HFFc6 (cell line): ENCODE measurements at places on chromosomes 2 and 18. TPM values are rescaled to one million over a fixed set of nuclear protein-coding genes. Genes with fewer than 3 reads are reported as not detected.
A peak's percentile ranks its signal among the peaks of the same experiment; 100 is the strongest.

- peaks cover 5% of the 10 kb centered on the region; the same call in 1 of the 2 replicates for H3K27me3 ChIP-seq
- H3K36me3 ChIP-seq, result no peaks in the 10 kb centered on the region
- no peak overlapping the region for H3K4me3 ChIP-seq
- H3K27ac ChIP-seq, result no peak overlapping the region
- H3K4me1 ChIP-seq, result no peaks in the 10 kb centered on the region; the same call in 1 of the 2 replicates
Observed at GRCh38 chr18:61748004-61748403, 144.8 kb downstream of the RNF152 start.

DNA sequence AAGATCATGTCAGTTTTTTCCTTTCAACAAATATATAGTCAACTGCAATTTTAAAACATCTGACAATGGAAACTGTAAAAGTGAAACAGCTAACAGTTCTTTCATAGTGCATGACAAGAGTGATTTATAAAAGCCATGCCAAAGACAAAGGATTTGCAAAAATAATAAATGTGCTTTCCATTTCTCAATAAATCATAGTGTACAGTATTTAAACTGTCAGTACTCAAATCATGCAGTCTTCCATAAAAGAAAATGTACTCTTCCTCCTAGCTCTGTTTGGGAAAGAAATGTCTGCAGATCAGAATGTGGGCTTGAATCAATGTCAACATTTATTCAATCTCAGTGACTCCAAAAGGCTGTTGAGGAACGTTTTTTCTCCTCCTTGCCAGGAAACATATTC is 131.7 kb upstream of the PDE1A start:
- H3K27me3 ChIP-seq, result no peaks in the 10 kb centered on the region; the same call in 1 of the 2 replicates
- H3K4me1 ChIP-seq, result peaks cover 16% of the 10 kb centered on the region
- H3K4me3 ChIP-seq, result no peak overlapping the region
- H3K27ac ChIP-seq, result no peak overlapping the region
- H3K36me3 ChIP-seq, result peaks cover 11% of the 10 kb centered on the region
- DNase-seq, result no peak

DNA sequence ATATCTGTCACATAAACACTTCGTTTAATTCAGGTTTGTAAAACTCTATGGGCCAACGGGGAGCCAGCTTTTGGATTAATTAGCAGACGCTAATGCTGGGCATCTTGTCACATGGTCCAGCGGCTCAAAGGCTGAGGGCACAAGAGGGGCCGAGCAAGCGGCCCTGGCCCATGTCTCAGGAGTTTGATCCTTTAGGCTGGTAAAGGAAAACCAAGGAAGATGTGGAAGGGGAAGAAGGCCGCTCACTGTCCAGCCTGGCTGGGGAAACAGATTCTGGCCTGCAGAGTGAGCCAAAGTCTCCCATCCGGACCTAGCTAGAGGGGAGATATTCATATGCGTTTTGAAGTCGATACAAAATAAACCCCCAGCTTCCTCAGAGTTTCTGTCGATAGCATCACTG is 248.6 kb upstream of the SIX2 start:
- no peak for DNase-seq
- H3K4me1 ChIP-seq, result peaks cover under 1% of the 10 kb centered on the region; the same call in 1 of the 2 replicates
- H3K27me3 ChIP-seq, result peaks cover 58% of the 10 kb centered on the region
- H3K27ac ChIP-seq, result no peak overlapping the region
- H3K4me3 ChIP-seq, result no peak overlapping the region

DNA sequence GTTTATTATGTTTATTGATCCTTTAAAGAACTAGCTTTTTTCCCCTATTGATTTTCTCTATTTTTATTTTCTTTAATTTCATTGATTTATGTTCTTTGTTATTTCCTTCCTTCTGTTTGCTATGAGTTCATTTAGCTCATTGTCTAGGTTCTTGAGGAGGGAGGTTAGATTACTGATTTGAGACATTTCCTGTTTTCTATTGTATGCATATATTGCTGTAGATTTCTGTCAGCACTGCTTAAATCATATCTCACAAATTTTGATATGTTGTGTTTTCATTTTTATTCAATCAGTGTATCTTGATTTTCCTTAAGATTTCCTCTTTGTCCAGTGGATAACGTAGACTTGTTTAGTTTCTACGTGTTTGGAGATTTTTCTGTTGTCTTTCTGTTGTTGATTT is 43.4 kb downstream of the PTPN4 start:
- peaks cover 14% of the 10 kb centered on the region for H3K4me1 ChIP-seq
- peaks cover 31% of the 10 kb centered on the region for H3K36me3 ChIP-seq
- no peaks in the 10 kb centered on the region; the same call in 1 of the 2 replicates for H3K27me3 ChIP-seq
- H3K4me3 ChIP-seq, result no peak overlapping the region
- H3K27ac ChIP-seq, result no peak overlapping the region

DNA sequence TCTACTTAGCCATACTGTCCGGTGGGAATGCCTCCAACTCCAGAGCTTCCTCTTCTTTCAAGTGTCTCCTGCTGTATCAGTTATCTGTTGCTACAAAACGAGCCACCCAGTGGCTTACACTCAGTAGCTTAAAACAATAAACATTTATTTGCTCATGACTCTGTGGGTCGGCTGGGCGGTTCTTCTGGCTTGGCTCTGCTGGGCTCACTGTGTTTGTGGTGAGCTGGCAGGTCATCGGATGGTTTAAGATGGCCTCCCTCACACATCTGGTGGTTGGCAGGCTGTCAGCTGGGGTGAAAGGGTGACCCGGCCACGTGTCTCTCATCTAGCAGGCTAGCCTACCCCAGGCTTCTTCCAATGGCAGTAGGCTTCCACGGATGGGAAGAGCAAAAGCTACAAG is 122.4 kb upstream of the SLC1A4 start:
- H3K27ac ChIP-seq, result peak overlapping the region; percentile 62
- no peaks in the 10 kb centered on the region for H3K36me3 ChIP-seq
- DNase-seq, result peak; percentile 96
- H3K4me1 ChIP-seq, result peaks cover 18% of the 10 kb centered on the region
- H3K27me3 ChIP-seq, result peaks cover 26% of the 10 kb centered on the region

GRCh38 chr2:174004905-174005605 is 39.9 kb upstream of the SP3 start:
- H3K4me3 ChIP-seq, result peak overlapping the region; percentile 47; the same call in 1 of the 2 replicates
- peaks cover 2% of the 10 kb centered on the region; the same call in 1 of the 2 replicates for H3K27me3 ChIP-seq
- DNase-seq, result peak; percentile 73
- no peaks in the 10 kb centered on the region; the same call in 1 of the 2 replicates for H3K36me3 ChIP-seq

Gene ACMSD
- total RNA-seq, result not detected in 3 replicates

Gene PLEKHH2
- 0.33 to 0.96 TPM (median 0.64 TPM) in 3 replicates for total RNA-seq

Gene TMEM247
- total RNA-seq, result not detected in 3 replicates

Gene NETO1
- total RNA-seq, result not detected in 3 replicates

Gene CKAP2L
- total RNA-seq, result 11.3 to 30.6 TPM (median 22.9 TPM) in 3 replicates

Gene OTX1
- 0.30 to 0.56 TPM (median 0.46 TPM) in 3 replicates for total RNA-seq

Gene SERPINB2
- total RNA-seq, result 38.2 to 84.3 TPM (median 76.9 TPM) in 3 replicates

Gene DCAF17
- total RNA-seq, result 12.1 and 12.9 TPM in 2 replicates
